Cerebellar nuclear complex (tissue), 1 donor: ENCODE measurements at places on chromosomes 6 and 20.

- DNase-seq: no peak
Observed at GRCh38 chr6:57432919-57433684, 115.7 kb downstream of the PRIM2 start.

DNA sequence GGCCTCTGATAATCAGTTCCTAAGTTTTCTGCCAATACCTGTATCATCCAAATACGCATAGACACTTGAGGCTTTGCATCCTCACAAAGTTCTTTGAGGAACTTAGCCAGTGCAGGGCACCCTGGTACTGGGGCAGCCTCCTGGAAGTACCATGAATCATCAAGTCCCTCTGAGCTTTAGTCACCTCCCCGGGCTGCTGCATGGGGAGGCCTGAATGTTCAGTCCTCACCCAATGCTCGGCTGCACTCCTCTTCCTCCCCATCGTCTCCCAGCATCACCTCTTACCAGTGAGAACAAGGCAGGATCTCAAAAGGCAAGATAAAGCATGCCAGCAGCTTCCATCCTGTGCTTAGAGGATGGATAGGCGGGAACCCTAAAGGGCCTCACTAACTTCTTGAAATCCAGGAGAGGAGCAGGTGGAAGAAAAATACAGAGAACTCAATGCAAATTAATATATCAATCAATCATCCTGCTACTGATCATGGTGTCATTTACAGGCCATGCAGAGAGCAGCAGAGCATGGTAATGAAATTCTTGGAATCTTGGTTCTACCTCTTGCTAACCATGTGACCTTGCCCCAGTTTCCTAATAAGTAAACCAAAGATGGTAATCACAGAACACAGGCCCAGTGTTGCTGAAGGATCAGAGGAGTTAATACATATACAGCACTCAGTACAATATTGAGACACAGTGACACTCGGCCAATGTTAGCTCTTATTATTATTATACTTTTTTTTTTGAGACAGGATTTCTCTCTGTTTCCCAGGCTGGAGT is 4.7 kb upstream of the CCN6 start:
- no peak for DNase-seq

- no peak for DNase-seq
Observed at GRCh38 chr20:48544402-48545339, 283.1 kb downstream of the PREX1 start.

DNA sequence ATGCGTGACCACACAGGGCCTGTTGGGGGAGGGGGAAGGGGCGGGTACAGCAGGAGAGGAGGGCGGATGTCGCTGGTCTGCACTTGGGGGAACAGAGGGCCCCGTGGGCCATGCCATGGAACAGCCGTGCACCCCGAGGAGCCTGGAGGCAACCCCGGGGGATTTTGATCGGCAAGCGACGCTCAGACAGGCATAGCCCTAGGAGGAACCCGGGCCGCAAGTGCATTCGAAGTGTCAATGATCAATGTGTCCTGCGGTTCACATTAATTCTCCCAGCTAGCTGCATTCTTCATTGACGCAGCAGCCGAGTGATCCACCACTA is 772.8 kb upstream of the DEFB115 start:
- DNase-seq: no peak

GRCh38 chr6:40860443-40860842 is 178.6 kb downstream of the UNC5CL start:
- no peak for DNase-seq

DNA sequence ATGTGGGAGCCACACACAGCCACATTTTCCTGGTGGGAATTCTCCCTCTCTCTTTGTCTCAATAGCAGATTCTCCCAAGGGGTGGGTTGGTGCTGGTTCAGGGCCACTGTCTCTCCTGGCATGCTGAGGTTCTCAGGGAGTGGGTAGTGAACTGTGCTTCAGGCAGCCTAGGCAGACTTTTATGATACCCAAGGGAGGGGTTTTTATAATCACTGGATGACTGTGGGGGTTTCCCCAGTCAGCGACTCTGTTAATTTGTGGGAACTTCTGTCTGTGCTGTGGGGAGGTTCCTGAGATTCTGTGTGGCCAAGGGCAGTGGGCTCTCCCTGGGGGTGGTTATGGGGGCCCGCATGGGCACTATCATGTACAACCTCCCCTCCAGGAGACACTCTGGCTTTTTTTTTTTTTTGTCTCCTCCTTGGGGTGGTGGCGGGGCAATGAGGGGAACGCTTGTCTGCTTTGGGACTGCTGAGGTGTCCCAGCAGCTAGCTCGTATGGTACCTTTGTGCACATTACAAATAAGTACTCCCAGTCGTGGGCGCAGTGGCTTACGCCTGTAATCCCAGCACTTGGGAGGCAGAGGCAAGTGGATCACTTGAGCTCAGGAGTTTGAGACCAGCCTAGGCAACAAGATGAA is 10.0 kb downstream of the PTK7 start:
- no peak for DNase-seq

DNA sequence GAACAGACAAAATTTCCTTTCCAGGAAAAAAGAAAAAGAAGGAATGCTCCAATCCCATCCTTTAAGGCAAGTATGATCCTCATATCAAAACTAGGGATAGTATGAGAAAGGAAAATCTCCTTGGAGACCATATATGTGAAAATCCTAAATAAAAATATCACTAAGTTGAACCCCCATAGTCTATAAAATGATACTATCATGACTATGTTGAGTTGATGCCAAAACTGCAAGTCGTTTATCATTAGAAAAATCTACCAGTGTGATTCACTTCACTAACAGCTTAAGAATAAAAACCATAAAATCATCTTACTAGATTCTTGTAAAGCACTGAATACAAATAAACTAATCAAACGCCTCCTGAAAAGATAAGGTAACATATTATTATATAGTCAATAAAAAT is 76.6 kb upstream of the STXBP5 start:
- no peak for DNase-seq

DNA sequence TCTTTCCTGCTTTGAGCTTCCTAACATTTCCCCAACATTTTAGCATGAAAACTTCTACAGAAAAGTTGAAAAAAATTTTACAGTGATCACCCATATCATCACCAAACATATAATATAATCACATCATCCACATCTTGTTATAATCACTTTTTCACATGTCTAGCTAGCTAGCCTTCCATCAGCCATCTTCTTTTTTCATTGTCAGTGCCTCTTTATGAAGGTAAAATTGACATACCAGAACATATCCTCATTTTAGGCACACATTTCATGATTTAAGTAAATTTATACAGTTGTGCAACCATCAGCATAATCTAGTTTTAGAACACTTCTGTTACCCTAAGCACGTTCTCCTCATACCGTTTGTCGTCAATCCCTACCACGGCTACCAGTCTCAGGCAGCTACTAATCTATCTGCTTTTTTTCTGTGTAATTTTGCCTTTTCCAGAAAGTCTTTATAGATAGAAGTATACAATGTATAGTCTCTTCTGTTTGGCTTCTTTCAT is 73.7 kb downstream of the VEGFA start:
- no peak for DNase-seq

- DNase-seq: no peak
Observed at GRCh38 chr6:141541581-141542324, 591.0 kb upstream of the GJE1 start.

DNA sequence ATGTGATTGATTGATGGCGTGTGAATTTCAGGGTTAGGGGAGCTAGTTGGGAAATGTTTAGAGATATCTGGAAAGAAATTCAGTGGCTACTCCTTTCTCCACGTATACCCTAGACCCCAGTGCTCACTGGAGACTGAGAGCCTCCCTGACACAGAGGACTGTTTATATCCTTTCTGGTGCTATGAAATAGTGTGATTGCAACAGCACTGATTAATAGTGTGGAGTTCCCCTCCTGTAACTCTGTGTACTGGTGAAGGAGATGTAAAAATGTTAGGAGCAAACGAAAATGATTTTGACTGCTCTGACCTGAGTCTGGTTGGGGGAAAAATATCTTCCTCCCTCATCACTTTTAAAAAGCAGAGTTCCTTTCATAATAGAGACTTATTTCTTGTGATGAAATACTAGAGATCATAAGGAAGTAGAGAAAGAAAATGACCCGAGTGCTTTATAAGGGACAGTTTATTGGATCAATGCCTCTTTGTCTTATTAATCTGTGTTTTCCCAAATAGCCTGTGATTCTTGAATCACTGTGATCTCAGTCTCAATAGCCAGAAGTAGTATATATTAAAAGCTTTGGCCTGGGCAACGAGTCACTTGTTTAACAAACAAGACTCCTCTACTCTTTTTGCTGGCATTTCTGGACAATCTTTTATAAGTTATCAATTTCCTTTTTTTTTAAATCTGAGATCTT is 92.3 kb downstream of the RNF182 start:
- no peak for DNase-seq

GRCh38 chr6:125722886-125723285 is 26.5 kb upstream of the HEY2 start:
- DNase-seq: no peak

- DNase-seq: no peak
Observed at GRCh38 chr6:90807791-90808701, 221.2 kb upstream of the MAP3K7 start.

GRCh38 chr6:156650896-156651390 is 126.2 kb upstream of the ARID1B start:
- DNase-seq: no peak

DNA sequence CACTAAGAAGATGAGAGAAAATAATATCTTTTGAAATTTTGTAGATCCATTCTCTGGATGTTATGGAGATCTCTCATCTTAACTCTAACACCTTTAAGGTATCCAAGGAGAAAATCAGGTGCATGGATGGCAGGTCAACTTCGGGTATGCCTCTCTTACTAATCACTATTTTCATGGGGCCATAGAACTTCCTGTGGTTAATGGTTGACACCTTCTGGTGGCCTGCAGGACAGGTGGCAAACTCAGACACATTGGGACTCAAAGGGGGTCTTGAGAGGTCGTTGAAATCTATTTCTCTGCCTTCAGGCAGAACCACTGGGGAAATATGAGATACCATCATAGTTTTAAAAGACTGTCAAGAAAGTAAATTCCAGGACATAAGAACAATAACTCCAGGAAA is 76.5 kb downstream of the ADAT2 start:
- DNase-seq: no peak

- DNase-seq: no peak
Observed at GRCh38 chr6:81704700-81705099, 47.8 kb downstream of the TENT5A start.

DNA sequence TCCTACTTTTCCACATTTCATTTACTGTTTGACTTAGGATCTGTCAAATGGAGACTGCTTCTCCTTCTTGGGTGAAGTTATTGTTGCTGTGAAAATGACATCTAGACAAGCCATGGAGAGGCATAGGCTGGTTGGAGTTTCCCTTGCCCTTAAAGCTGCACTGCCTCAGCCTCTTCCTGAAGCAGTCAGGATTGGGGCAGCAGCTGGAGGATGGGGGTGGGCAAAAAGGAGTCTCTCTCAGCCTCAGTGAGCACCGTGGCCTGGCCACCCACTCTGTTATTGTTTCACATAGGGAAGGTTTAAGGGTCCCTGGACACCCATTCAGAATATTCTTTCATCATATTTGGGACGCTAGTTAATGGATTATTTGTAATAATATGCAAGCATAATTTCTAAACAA is 7.7 kb upstream of the ZBTB24 start:
- DNase-seq: no peak

GRCh38 chr6:33957892-33958525 is 154.2 kb upstream of the MLN start:
- DNase-seq: no peak

GRCh38 chr20:58482416-58482815 is 32.8 kb downstream of the APCDD1L start:
- DNase-seq: no peak

DNA sequence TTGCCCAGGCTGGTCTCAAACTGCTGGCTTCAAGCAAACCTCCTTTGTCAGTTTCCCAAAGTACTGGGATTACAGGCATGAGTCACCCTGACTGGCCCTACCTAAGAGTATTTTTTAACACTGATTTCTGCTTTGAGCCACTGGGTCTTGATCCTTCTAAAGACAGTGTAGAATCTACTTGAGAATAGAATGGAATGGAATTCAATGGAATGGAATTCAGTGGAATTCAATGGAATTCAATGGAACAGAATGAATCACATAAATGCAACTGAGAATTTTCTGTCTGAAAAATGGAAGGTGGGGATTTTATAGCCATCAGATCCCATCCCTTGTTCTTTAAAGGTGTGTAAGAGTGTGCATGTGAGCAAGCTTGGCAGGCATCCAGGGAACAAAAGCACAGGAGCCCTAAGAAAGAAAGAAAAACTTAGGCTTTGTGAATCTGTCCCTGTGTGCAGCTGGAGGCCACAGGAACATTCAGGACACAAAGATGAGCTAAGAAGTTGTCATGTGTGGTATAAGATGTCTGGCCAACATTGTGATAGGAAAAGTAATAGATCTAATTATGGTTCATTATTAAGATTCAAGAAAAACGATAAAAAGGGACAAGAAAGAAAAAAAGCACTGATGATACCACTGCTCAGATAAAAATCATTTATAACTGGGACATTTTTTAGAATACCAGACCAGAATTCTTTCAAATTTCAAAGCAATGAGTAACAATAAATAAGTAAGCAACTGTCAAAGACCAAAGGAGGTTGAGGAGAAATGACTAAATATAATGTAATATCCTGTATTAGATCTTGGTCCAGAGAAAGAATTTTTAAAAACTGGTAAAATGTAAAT is 681.0 kb upstream of the GJE1 start:
- DNase-seq: no peak

DNA sequence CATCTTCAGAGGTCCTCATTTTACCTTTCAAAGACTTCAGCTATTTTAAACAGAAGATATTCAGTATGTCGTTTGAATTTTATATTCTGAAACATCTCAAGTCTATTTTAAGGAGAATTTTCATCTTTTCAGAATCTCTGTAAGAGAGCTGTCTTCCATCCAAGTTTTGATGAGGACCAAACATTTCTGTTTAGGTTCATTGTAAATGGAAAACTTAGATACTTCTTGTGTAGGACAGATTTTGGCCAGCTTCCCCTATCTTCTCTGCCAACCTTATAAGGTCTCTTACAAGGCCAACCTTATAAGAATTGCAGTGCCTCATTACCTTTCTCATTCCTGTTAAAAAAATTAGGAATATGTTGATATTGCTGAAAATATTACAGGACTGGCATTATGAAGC is 88.1 kb downstream of the AKAP7 start:
- no peak for DNase-seq

DNA sequence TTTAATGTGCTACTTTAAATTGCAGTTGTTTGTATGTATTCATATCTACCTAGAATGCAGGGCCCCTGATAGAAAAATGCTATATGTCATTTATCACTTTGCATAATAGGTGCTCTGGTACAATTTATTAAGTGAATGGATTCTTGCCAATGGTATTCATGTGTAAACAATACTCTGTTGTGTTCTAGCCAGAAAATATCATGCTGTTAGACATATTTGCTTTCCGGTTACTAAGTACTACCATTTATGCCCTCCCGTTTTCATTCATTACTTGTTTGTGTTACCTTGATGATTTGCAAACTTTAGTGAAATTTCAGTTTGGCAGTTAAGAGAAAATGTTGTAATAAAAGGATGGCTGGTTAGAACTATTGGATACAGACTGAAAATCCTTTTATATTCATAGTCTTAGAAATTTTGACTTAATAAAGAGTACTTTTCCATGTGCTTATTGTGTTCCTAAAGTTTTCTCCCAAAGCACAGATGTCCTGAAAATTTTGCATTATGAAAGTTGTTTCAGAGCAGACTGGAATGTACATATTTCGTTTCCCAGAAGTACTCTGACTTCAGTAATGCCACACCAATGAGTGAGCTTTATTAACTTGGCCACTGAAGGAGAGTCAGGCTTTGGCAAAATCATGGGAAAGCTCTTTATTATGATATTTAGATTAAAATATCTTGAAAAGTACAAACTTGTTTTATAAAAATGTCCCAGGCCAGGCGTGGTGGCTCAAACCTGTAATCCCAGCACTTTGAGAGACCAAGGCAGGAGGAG is 31.5 kb downstream of the RPF2 start:
- no peak for DNase-seq

- no peak for DNase-seq
Observed at GRCh38 chr6:74075323-74075722, 379.3 kb downstream of the CD109 start.
